ENCODE measurements at places on chromosomes 11 and 22.

DNA sequence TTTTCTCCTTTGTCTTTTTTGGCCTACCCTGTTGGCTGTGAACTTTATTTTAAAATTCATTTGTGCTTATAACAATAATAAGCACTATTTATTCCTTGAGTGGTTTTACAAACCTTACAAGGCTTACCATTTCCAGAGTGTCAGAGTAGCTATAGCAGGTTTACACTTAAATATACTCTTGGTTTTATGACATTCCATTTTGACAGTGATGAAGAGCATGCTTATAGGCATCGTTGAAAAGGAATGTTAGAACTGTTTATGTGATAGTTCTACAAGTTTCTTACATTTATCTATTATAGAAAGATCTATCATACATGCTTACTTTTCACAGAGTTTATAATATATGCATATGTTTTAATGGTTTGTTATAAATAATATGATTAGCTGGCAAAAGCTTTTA is 84.1 kb downstream of the PDE3B start:
- DNase-seq: no peak

DNA sequence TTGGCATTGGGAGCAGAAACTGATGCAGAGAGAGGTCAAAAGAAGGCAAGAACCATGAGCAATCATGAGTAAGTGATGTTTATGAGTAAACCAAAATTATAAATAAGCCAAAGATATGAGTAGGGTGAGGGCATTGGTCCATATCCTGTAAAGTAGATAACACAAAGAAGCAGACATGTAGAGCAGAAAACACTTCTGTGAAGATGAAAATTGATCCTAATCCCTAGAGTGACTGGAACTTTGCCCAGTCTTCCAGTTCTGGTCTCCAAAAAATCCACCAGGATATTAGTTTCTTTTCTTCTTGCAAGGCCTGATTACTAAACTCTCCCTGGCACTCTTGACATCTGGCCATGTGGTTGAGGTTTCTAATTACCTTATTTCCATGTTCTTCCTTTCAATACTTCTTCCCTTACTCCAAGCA is 13.7 kb upstream of the DRD2 start:
- DNase-seq: no peak

DNA sequence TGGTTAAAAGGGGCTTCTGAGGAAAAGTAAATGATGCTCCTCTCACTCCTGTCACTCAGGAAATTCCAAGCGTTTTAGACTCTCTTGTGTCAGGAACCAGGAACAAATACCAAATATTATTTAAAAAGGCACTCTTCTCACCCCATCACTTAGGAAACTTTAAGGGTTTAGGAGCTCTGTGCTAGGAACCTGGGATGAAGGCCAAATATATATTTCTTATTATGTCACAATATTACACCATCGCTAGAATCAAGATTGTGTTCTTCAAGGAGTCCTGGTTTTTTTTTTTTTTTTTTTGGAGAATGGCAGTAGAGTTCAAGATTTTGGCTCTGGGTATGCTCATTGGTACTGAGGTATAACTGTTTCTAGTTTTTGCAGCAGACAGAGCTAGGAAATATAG is 79.0 kb upstream of the HEPHL1 start:
- DNase-seq: no peak

- no peak for DNase-seq
Measured at GRCh38 chr22:44249376-44250147, 63.2 kb downstream of the SHISAL1 start.

GRCh38 chr11:79342236-79342635 is 98.6 kb downstream of the TENM4 start:
- no peak for DNase-seq

GRCh38 chr11:10941414-10941813 is 83.6 kb upstream of the ZBED5 start:
- no peak for DNase-seq

GRCh38 chr22:29633514-29634312 is 30.3 kb downstream of the NF2 start:
- DNase-seq: no peak

DNA sequence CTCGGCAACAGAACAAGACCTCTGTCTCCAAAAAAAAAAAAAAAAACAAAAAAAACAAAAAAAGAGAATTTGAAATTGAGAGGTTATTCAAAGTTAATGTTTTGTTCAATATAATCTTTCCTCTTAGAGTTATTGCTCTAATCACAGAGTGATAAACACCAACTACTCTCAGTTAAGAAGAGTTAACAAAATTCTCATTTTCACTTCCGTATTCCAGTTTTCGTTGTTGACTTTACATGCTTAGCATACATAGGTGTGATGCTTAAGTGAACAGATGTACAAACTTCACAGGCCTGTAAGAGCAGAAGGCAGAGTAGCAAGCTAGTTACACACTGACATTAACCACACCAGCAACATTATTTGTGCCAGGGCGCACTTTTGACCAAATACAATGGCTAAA is 12.3 kb downstream of the EIF4ENIF1 start:
- no peak for DNase-seq

- no peak for DNase-seq
Measured at GRCh38 chr11:75497788-75498409, 27.8 kb downstream of the GDPD5 start.

- no peak for DNase-seq
Measured at GRCh38 chr22:45692549-45692948, 20.9 kb downstream of the ATXN10 start.

Measured in stimulated activated CD8-positive, alpha-beta memory T cell treated with anti-CD3 and anti-CD28 coated beads, Interleukin-15, amount 100 ng/mL, for 1 hour (primary cell).